Effector CD8-positive, alpha-beta T cell (primary cell): ENCODE measurements at places on chromosomes 5 and 9.

DNA sequence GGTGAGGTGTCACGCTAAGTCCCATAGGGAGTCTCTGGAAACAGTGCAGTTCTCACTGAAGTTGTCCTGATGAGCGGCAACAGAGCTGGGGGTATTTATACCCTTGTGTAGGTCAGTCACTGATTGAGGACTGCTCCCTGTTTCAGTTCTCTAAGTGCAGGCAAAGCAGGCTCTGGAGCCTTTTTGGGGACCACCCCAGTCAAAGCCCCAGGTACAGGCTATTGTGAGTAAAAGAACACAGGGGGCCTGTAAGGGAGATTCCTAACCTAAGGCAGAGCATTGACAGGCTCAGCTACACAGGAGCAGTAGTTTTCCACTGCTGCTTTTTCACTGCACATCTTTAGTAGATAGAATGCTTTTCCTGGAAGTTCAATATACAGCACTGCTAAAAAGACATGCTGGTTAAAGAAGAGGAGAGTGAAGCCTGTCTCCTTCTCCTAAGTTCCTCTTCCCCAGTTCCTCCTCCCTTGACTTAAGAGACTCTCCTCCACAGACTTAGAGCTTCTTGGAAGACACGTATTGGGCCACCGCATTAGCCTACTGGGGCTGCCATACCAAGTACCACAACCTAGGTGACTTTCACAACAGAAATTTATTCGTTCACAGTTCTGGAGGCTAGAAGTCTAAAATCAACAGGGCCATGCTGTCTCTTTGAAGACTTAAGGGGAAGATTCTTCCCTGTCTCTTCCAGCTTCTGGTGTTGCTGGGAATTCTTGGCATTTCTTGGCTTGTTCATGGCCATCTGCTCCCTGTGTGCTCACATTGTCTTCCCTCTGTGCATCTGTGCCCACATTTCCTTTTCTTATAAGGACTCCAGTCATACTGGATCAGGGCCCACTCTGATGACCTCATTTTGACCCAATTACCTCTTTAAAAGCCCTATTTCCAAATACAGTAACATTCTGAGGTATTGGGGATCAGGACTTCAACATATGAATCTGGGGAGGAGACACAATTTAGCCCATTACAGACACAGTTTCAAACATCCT is 221.0 kb downstream of the ESM1 start:
- no peak for DNase-seq

- DNase-seq, result peak; percentile 59
Measured at GRCh38 chr9:89483592-89484474, 14.1 kb downstream of the SEMA4D start.

- no peak for DNase-seq
Measured at GRCh38 chr9:88025411-88026117, 51.2 kb upstream of the CDK20 start.

DNA sequence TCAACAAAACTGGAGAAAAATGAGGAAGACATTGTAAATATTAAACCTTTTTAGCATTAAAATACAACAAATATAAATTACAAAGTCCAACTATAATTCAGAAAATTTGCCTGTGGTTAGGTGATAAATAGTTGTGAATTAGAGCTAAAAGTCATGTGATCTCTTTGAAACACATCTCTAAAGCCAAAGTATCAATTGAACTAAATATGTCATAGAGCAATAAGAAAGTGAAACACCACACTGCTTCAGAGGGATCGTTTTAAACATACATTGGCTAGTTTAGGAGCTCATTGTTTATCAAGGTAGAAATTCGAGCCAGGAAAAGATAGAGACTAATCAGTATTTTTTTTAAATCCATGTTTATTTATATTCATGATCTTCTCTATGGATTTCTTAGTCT is 606.3 kb upstream of the ITGA1 start:
- DNase-seq, result no peak

GRCh38 chr5:31531543-31531887 is 378 bp downstream of the DROSHA start:
- DNase-seq, result no peak

GRCh38 chr5:16881251-16881650 is 54.8 kb downstream of the MYO10 start:
- no peak for DNase-seq

- DNase-seq, result no peak
Measured at GRCh38 chr9:78365748-78366697, 69.1 kb downstream of the PSAT1 start.

GRCh38 chr5:137440795-137441194 is 58.3 kb downstream of the SPOCK1 start:
- DNase-seq, result no peak
